ENCODE measurements at places on chromosomes 2 and 18.

GRCh38 chr2:223050188-223050587 lies 1.8 kb upstream of the KCNE4 start:
- DNase-seq, result no peak

DNA sequence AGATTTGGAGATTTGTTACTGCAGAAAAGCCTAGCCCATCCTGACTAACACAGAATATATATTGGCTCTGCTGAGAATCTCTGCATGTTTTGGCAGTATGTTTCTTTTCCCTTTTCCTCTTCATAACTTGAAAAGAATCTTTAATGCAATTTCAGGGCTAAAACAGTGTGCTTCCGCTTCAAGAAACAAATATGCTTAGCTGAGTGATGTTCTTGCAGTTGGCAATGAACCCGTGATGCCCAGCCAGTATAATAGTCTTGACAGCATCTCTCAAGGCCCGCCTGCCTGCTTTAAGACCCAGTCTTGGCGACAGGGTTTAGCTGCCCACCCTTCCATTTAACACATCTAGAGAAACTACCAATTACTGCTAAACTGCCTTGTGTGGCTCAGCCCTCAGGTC lies 184.5 kb downstream of the INO80D start:
- no peak for DNase-seq

GRCh38 chr2:9287400-9288045 lies 80.9 kb downstream of the ASAP2 start:
- peak; percentile 61 for DNase-seq

- DNase-seq, result no peak
Observed at GRCh38 chr2:119473621-119474370, 42.1 kb downstream of the TMEM37 start.

DNA sequence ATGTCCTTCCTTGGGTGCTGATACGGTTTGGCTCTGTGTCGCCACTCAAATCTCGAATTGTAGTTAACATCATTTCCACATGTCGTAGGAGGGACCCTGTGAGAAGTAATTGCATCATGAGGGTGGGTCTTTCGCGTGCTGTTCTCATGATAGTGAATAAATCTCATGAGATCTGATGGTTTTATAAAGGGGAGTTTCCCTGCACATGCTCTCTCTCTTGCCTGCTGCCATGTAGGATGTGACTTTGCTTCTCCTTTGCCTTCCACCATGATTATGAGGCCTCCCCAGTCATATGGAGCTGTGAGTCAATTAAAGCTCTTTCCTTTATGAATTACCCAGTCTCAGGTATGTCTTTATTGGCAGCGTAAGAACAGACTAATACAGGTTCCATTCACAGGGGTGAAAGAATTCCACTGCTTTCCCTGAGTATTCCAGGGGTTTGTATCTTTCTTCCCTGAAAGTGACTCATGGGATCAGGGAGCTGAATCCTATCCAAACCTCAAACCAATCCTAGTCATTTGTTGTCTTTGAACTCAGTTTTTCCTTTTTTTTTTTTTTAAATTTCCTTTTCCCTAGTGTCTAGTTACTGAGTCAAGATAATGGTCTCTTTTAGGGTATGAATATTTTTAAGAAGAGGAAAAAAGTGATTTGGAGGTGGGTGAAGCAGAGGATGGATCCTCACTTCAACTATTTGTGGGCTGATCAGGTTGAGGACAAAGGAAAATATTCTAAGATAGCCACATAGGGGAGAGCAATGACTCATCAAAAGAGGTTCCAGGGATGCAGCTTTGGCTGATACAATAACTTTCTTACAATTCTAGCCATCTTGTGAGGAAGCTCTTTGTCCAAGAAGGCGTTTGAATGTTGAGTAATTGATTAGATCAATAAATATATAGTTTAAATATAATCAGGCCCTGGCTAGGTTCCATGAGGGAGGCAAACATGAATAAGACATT lies 19.5 kb upstream of the KCNE4 start:
- no peak for DNase-seq

DNA sequence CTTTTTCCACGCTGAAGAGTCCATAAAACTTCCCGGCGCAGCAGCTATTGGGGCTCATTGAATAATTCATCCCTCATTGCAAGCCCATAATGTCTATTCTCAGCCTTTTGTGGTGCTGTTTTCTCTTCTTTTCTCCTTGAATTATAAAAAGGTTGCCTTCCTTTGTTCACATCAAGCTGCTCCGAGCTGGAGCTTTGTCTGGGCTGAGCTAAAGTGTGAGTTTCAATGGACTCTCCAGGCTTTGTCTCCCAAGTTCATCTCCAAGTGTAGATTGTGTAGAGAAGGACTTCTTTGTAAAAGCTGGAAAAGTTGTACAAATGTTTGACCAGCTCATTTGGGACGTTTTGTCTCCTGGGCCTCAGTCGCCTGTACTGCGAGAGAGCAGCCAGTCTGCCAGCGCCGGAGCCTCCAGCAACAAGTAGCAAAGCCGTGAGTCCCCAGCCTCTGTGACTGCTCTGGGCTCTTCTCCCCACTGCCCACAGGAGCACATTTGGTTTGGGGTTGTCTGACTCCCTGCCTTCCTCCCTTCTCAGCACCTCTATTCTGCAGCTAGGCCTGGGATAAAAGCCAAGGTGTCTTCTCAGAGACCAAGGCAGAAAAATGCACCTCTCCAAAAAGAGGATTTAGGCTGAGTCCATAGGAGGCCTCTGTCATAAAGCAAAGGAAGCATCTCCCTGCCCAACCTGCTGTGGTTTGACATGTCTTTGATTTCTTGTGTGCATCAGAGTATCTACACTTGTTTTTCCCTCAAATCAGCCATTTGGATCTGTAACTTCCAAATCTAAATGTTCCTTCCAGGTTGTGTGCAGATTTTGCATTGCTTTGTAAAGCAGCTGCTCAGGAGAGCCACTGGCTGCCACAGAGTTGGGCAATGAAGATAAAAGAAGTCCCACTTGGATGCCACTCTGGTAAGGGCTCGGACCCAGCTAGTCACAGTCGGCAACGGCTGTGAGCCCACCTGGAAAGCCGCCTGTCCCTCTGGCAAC lies 6.4 kb downstream of the PAX3 start:
- DNase-seq, result no peak

DNA sequence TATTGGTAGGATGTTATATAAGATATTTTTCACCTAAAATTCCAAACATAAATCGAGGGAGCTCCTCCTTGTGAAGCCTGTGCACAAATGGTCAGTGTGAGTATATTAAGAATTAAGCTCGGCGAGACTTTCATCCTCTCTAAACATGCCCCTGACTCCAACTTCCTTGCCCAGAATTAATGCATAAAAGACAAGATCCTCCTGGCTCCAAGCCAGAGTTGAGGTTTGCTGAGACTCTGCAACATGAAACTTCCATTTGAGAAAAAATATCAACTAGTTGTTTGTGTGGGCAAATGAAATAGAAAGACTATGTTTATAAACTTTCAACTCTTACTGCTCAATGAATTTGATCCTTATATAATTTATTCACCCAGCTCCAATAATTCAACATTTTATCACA lies 68.1 kb downstream of the CCDC178 start:
- no peak for DNase-seq

DNA sequence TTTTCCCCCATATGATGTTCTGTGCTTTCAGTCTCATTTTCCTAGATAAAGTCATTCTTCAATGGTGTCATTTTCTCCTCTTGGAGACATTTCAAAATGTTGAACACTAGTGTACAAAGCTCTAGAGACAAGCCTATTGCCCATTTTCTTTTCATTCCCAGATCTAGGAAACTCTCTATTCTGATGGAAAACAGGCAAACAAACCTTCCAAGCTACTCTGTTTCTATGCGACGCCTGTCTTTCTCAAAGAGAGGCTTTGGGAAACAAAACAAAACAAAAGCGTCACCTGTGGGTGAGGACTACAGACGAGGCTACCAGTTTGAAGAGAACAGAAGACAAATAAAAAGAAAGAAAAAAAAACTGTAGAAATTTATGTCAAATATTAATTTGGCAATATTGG lies 311.0 kb downstream of the CBLN2 start:
- DNase-seq, result no peak

GRCh38 chr2:18484625-18485024 lies 75.8 kb downstream of the RDH14 start:
- no peak for DNase-seq

DNA sequence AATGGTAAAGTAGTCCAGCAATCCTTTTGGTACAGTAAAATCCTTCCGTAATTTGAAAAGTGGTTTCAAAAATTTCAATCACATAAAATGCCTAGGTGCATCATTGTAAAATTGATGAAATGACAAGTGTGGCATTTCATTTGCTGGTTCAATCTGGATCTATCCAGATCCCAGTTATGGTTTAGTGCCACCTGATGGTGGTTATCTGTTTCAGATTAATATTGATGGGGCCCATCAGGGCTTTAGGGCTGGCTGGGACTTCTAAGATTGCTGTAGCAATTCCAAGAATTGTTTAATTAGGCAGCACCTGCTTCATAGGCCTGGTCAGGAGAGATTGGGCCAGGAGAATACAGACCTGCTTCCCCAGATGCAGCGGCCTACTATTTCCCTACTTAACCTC lies 55.5 kb upstream of the PIK3C3 start:
- DNase-seq, result no peak

DNA sequence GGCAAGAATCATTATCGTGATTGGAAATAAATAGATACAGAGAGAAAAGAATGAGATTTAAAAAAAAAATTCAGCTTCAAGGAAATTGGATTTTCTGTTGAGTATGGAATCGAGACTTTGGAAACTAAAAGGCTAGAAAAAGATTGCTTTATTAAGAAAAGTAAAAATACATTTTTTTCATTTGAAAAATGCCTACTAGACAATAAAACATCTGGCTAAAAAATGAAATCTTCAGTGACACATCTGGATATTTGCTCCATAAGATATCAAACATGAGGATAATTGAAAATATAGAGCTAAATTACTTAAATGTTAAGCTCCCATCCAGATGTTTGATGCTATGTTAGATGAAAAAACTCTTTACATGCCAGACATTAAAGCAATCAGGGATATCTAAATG lies 879.5 kb downstream of the TSN start:
- DNase-seq, result no peak

DNA sequence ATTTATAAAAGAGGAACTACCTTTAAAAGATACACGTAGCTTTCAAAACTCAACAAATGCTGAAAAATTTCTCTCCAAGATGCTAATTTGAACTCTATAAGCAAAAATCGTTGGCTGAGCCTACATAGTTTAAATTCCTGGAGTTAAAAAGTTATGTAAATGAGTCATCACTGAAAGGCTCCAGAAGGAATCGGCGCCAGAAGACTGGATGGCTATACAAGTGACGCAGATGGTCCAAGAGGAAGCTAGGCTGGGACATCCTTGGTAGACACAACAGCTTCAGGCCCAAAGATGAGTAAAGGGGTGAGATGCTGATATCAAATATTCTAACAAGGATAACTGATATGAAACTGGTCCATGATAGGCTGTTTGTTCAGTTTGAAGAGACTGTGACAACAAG lies 22.8 kb upstream of the DNAH6 start:
- DNase-seq, result no peak

- DNase-seq, result no peak
Observed at GRCh38 chr2:117972476-117973123, 41.3 kb downstream of the CCDC93 start.

DNA sequence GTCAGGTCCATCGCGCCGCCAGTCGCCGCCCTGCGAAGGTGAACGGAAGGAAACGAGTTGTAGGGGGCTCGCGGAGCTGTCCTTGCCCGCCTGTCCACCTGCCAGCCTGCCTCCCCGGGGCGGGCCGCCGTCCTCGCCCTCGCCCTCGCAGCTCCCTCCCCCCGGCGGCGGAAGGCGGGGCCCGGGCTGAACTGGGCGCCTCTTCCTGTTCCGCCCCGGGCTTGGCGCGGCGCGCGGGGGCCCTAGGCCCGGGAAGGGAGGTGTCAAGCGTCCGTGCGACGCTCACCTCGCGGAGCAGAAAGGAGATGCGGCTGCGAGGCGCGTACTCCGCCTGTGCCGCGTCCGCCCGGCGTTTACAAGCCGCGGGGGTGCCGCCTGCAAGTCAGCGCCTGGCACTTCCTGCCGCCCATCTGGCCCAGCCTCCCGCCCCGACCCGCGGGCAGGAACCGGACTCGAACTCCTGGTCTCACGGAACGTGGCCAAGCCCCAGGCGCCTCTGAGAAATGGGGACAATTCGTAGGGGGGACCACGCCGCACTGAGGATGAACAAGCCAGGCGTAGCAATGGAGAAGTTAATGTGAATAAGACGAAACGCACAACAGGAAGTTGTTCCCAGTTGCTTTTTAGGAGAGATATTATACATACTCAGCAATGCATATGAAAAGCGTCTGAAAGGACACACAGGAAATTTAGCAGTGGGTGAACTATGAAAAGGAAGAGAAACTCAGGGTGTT lies at the start of gene CNPPD1:
CNPPD1 (minus strand) TSS at position 108 of the 734 bp plus-strand sequence; CDS start at position 11, 97 bp downstream.
- peak; percentile 77 for DNase-seq

DNA sequence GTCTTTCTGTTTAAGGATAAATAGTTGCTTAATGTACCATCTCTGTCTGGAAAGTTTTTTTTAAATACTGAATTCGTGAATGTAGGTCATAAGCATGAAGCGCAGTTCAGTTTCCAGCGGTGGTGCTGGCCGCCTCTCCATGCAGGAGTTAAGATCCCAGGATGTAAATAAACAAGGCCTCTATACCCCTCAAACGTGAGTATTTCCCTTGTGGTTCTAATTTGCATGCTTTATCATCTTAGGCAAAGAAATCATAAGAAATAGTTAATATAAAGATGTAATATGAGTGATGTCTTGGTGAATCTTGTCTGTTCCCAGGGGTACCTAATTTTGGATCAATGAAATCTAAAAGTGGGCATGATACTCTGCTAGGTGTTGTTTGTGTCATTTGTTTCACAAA lies 1.5 kb downstream of the NDC80 start:
- no peak for DNase-seq

GRCh38 chr2:46718784-46719183 lies 196.8 kb downstream of the MCFD2 start:
- DNase-seq, result no peak

- DNase-seq, result no peak
Observed at GRCh38 chr2:240789051-240789453, 31.0 kb downstream of the KIF1A start.

DNA sequence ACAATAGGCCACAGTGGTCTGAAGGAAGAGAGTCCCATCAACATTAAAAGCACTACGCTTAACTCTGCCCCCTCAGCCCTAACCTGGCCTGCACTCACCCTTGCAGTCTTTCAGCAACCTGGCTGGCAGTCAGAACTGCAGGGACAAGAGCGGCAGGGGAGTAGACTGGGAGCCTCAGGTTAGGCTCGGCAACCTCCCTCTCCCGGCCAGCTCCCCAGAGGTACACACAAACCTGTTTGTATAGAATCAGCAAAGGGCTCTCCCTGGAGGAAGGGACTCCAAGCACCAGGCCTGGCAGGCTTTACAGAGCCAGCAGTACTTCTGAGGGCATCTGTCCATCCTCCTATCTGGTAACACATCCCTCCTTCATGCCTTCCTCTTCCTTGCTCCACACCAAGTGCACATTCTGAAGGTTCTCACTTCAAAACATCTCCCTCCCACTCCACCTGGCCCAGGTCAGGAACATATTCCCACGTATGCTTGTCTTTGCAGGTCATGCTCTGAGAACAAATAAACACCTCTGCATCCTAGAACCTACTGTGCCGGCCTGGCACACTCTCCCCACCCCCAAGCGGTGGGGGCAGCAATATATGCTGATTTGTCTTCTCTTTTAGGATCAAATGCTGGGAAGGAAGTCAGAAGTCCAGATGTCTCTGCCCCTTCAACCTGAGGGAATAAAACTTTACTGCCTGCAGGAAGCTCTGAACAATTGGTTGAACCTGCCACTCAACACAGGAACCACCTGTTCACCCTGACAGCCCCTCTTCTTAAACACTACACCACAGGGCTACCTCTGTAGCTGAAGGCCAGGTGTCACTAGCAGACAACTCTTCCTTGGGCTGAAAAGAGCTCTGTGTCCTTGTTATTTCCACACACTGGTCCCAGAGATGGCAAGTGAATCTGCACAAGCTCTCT lies 12.6 kb upstream of the SFXN5 start:
- DNase-seq, result no peak

GRCh38 chr2:72367530-72368225 lies 220.0 kb upstream of the CYP26B1 start:
- peak; percentile 65 for DNase-seq
